ENCODE measurements at places on chromosomes 5 and 9.

GRCh38 chr9:75200892-75201470, 112.7 kb downstream of the OSTF1 start:
- DNase-seq, result no peak

- DNase-seq, result no peak
Measured at GRCh38 chr5:150804388-150804787, 25.8 kb downstream of the SMIM3 start.

DNA sequence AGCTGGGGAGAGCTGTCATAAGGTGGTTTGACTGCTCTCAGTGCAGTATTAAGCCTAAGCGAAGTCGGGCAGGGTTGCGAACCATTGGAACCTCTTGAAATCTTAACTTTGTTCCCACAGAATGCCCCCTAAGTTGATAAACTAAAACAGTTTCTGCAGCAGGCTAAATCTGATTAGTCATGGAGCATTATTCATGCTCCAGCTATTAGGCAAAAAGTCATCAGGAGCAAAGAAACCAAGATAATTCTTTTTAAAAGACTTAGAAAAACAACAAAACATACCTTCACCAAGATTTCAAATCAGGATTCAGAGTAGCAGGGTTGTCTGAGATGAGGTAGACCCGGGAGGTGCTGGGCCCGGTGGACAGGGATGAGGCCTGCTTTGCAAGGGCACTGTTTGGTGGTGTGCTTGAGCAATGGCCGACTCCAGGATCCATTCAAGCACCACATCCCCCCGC, 69.9 kb upstream of the PLPP1 start:
- no peak for DNase-seq

DNA sequence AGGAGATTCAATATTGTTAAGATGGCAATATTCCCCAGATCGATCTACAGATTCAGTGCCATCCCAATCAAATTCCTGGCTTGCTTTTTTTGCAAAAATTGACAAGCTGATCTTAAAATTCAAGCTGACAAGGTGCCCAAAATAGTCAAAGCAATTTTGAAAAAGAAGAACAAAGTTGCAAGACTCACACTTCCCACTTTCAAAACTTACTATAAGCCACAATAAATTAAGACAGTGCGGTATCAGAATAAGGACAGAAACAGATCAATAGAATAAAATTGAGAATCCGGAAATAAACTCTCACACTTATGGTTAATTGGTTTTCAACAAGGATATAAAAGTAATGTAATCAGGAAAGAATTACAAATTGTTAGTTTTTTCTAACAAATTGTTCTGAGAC, 97.1 kb downstream of the NRG2 start:
- no peak for DNase-seq

GRCh38 chr5:41048986-41049385, 22.2 kb downstream of the MROH2B start:
- no peak for DNase-seq

- no peak for DNase-seq
Measured at GRCh38 chr9:34490760-34491159, 32.0 kb downstream of the ENHO start.

DNA sequence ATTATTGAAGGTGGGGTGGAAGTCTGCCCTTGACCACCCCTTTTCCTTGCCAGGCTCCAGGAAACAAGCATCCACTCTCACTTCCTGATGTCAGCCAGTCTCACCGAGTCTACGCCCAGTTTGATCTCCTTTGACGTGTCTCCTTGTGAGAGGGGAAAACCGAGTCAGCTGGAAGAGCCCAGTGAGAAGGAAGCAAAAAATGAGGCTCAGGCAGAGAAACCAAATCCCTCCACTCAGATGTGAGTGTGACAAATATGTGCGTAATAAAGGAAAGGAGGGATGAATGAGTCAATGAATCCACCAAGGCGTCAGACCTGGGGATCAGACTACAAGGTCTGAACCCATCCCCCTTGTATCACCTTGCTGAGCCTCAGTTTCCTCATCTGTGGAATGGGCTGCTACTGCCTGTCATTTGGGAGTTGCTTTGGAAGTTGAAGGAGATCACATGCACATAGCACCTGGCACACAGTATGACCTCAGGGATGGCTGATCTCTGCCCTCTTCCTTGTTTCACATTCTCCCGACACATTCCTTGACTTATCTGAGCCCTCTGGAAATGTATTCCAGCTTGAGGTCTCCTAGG, 61.3 kb upstream of the XPA start:
- DNase-seq, result no peak

- no peak for DNase-seq
Measured at GRCh38 chr9:133763272-133764183, 25.4 kb upstream of the SARDH start.

- no peak for DNase-seq
Measured at GRCh38 chr5:38524022-38524421, 32.4 kb downstream of the LIFR start.

GRCh38 chr5:142032747-142033631, 20.2 kb upstream of the GNPDA1 start:
- DNase-seq, result no peak

DNA sequence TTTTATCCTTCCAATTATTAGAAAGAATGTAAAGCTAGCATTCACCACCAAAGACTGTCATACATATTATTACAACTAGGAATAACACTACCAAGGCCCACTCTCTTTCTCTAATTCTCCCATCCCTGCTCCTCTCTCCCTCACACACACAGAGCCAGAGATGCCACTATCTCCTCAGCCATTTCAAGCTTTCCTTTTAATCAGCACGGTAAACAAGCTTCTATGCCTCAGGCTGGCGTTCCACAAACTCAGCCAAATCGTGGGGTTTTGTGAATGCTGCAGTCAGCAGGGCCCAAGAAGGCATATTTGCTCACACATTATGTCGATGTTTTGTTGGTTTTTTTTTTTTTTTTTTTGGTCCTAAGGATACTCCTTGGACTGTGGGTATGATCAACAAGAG, 979.9 kb upstream of the DMAC1 start:
- DNase-seq, result no peak

DNA sequence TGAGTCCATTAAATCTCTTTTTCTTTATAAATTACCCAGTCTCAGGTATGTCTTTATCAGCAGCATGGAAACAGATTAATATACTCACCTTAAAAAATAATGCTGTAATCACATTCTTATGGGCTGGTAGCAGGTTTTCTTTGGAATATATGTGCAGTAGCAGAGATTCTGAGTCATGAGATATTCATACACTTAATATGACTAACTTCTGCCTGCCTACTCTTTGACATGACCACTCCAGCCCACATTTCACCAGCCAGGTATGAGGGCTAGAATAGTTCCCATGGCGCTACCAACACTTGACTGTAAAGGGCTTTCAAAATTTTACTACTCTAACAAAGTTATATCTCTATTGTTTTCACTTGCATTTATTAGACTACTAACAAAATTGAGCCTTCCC, 74.1 kb upstream of the GHR start:
- no peak for DNase-seq

- no peak for DNase-seq
Measured at GRCh38 chr9:129550199-129550839, 70.6 kb downstream of the C9orf50 start.

DNA sequence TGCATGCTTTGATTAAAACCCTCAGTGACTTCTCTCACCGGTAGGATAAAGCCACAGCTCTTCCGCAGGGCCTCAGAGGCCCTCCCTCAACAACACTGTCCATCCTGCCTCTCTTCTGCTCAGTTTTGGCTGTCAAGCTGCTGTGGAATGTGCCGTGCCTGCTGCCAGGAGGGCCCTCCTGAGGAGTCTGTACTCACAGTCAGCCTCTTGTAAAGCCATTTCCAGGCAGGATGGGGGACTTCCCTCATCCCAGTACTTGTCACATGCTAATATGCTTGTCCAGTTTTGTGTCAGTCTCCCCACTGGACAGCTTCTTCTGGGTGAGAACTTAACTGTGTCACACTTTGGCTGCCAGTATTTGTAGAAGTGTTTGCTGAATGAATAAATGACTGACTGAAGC, 13.9 kb upstream of the DDX41 start:
- DNase-seq, result no peak

GRCh38 chr9:98750364-98751060, 41.8 kb upstream of the GABBR2 start:
- no peak for DNase-seq

GRCh38 chr9:104969116-104969515, 41.2 kb upstream of the ABCA1 start:
- DNase-seq, result no peak

DNA sequence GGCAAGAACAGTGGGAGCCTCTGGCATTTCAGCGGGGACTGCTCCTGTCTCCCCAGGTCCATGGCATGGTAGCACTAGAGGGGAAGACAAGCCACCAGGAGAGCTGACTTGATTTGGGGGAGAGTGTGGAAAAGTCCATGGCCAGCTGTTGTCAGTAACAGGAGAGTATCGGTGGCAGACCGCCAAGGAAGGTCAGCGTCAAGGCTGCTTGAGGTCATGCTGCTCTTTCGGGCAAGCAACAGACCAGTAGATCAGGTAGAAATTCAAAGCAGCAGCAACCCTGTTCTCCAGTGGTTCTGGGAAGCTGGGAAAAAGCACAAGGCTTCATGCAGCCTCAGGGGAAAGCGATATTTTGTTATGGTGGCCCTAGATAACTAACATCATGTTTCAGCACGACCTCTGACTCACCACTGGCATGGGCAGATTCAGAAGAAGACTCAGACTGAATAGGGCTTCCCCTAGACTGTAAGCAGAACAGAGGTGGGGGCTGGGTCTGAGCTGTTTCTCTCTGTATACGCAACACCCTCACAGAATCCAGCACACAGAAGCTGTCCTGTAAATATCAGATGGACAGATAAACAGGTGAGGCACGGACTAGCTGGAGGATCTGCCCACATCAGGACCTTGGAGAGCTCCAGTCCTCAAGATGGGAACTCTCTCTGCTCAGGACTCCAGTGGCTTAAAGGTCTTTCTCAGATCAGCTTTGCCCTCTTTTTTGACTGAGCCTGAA, 35.2 kb upstream of the PLEKHG4B start:
- DNase-seq, result no peak

GRCh38 chr5:180336234-180337020, 16.7 kb downstream of the GFPT2 start:
- DNase-seq, result no peak

DNA sequence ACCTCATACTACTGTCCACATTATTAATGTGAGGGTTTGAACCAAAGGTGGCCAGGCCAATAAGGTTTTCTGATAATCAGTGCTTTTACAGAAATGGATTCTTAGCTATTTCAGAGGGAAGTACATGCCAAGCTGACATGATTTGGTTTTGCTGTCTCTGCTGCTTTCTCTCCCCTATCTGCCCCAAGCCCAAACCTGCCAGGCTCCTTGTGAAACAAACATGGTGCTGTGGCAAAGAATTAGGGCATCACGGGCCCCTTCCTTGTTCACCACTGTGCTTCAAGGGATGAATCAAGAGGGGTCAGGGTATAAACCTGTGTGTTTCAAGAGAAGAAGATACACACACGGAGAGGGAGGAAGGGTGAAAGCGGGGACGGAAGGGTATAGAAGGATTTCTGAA, 41.3 kb upstream of the SMU1 start:
- DNase-seq, result no peak

GRCh38 chr9:133368249-133368881, 7.5 kb downstream of the SURF4 start:
- no peak for DNase-seq

DNA sequence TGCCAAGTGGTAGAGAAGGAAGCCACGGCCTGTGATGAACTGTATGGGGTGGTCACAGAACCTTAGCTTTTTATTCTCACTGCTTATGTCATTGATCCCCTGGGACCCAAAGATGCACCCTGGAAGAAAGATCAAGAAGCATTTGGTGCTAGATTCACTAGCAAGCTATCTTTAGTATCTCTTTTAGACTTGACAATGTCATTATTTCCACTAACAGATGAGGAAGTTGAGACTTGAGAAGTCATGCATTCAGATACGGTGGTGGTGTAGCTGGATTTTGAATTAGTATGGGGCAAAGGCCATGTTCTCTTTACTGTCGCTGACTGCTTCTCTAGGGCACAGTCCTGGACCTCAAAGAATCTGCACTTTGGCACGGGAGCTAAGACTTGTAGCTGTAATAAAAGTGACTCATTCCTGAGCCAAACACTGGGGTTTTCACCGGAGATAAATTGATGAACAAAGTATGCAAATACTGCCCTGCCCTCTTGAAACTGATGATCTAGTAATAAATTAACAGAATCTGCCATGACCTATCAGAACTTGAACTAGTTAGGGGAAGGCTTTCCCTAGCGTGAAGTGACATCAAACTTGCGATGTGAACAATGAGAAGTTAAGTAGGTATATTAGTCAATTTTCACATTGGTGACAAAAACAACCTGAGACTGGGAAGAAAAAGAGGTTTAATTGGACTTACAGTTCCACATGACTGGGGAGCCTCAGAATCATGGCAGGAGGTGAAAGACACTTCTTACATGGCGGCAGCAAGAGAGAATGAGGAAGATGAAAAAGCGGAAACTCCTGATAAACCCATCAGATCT, 5.4 kb downstream of the GDA start:
- no peak for DNase-seq

DNA sequence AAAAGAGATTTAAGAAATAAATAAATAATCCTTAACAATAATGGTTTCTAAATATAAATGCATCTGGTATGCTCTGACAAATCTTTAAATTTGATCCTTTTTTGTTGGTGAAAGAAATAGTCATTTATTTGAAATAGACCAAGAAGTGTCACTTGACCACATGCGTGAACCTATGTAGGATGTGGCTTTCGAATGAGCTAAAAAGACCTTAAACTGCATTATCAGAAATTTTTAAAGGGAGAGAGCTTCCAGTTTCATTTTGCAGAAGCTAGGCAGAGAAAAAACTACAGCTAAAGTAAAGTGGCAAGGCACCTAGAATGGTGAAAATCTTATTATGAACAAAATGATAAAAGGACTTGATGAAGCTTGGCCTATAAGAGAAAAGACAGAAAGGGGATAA, 309.2 kb upstream of the EFNA5 start:
- no peak for DNase-seq

DNA sequence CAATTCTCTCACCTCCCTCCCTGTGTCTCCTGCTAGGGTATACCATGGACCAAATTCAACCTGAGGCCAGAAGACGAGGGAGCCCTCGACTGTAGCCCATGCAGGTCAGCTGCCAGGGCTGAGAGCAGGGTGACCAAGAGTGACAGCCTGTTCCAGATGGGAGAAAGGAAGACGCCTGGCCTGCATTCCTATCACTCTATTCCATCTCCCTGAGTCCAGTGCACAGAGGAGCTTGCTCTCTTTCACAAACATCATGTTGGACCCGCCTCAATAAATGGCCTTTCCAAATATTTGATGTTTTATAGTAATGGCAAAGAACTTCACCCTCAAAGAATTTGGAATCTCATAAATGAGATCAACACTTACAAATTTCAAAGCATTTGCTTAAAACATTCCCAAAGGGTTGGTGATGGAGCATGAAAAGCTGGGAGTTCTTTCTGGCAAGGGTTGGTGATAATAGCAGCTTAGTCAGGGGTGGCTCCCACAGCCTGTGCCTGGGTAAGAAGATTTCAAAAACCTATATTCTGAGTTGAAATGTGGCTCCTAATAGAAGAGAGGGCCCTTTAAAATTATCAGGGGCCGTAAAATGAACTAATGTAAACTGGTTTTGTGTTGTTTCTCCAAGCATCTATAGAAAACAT, 393.1 kb downstream of the EFNA5 start:
- no peak for DNase-seq

Measured in NCI-H524 treated with DMSO at 0.1 percent for 48 hours (cell line).